ENCODE measurements at places on chromosomes 6 and 20.
A peak's percentile ranks its signal among the peaks of the same experiment; 100 is the strongest.

DNA sequence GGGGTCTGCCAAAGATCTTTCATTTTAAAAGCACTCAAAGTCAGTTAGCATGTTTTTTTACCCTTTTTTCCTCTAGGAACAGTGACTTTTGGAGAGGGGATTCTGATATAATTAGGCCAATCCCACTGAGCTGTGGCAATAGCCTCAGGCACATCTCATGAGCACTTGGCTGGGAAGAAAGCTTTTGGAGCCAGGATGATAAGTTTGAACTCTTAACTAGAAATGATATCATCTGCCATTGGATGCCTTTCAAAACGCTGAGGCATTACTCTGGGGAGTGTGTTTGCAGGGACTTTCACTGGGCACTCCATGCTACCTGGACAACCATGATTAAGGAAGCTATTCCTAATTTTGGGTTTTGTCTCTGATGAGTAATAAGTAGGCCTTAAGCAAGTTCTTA is 3.7 kb downstream of the SCGN start:
- DNase-seq = no peak

GRCh38 chr20:6122873-6123648 is at the start of gene FERMT1:
TSS of gene FERMT1 (minus strand) at chr20:6123030. CDS start at chr20:6119554, 3,476 bp downstream.
- DNase-seq = no peak

DNA sequence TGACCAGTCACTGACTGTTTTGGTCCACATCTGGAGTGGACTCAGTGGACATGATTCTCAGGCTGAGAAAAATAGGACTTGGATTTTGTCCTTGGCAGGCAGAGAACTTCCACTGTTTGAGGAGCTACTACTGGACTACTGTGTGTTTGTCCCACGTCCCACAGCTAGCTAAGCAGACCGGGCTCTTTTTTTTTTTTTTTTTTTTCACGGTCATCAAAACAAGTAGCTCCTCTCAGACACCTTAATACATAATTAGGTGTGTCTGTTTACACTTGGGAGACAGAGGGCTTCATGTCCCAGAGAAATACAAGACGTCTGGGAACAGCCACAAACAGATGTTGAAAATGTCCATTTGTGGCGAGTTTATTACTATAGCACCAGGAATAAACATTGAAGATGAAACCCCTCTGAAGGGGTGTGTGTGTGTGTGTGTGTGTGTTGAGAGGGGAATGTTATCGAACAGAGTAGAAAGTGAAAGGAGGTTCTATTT is 155.0 kb upstream of the SUPT3H start:
- no peak for DNase-seq

DNA sequence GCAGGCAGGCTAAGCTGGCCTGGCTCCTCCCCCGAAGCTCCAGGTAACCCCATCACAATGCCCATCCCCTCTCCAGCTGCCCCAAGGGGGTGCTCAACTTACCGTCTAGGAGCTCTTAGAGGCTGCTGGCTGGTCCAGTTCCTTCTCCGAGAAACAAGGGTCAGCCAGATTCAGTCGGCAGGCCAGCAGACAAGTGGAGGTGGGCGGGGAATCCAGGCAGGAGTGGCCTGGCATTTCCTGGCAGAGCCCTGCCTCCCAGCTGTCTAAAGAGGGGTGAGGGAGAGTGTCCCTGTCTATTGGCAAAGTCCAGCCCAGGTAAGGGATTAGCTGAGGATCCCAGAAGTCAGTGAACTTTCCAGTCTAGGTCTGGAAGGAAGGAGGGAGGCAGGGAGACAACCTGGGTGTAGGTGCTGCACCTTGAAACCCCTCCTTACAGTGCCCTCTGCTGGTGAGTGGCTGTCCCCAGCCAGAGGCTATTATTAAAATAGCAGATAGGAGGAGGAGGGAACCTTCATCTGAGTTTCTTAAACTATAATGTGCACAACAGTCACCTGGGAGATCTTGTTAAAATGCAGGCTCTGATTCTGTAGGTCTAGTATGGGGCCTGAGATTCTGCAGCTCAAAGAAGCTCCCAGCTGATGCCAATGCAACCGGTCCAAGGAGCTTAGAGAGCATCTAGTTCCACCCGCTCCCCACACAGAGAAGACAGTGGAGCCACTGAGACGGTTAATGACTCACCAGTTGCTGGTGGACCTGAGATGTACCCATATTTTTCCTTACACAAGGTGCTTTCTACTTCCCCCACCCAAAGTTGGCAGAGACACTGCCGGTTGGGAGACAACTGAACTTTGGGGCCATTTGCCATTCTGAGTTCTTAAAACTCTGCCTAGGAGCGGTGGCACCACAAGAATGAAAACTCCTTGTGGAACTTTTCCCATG is at the start of gene UNC5CL:
Gene UNC5CL (minus strand): TSS at position 162 of the 939 bp plus-strand sequence. CDS start 4,147 bp downstream, outside the sequence.
- DNase-seq = peak; percentile 81

DNA sequence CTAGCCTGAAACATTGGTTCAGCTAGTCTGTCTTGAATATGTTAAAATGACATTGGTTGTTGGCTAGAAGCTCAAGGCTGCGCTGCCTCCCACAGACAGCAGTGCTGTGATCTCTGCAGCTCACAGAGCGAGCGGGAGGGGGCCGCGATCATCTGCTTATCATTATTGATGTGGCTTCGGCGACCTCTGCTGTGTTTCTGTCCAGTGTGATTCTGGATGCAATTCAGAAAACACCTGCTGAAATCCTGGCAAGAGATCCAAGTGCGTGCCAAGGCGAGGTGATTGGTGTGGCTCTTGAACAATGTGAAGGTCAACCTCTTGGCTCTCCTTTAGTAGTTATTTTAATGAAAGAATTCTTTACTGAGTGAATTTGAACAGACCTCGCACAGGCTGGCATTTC is 142.3 kb upstream of the SASH1 start:
- no peak for DNase-seq

GRCh38 chr20:17505636-17506517 is 25.3 kb downstream of the BFSP1 start:
- DNase-seq = peak; percentile 86

GRCh38 chr6:90368601-90369000 is 72.0 kb upstream of the BACH2 start:
- DNase-seq = no peak

GRCh38 chr6:15512126-15512525 is 150.7 kb downstream of the DTNBP1 start:
- no peak for DNase-seq

GRCh38 chr6:118787724-118788423 is 106.1 kb upstream of the ASF1A start:
- no peak for DNase-seq

GRCh38 chr6:109999740-110000139 is 21.6 kb downstream of the GPR6 start:
- no peak for DNase-seq

DNA sequence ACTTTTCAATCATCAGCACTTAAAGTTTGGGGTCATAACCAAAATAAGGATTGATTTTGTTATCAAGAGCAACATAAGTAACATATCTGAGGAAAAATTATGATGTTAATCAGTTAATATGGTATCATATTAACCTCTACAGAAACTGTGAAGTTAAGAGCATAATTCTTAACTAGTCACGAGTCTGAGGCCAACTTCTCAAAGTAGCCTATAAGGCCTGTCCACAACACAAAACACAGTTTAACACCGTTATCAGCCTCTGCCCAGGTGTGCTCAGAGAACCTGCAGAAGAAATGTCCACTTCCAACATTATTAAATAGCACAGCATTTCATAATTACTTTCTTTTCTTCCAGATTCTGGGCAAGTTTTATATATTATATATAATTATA is 1.1 kb downstream of the STX7 start:
- no peak for DNase-seq

DNA sequence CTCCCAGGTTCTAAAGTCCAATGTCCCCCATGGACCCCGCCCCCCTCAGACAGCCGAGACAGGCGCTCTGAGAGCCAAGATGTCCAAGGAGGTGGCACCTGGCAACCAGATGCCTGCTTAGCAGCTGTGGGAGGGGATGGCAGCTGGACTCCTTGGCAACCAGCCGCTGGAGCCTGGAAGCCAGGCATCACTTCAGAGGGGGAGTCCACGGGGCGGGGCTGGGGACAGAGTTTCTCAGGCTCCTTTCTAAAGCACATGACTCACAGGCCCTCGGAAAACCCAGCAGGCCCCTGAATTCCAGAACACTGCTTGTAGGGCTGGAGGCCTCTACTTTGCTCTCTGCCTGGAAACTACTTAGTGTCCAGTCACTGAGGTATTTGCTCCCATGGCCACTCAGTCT is 51.5 kb downstream of the PREX1 start:
- DNase-seq = no peak

- DNase-seq = no peak
Observed at GRCh38 chr20:58911970-58912369, 59.5 kb downstream of the GNAS start.

GRCh38 chr20:54468082-54468481 is 7.3 kb upstream of the DOK5 start:
- no peak for DNase-seq

DNA sequence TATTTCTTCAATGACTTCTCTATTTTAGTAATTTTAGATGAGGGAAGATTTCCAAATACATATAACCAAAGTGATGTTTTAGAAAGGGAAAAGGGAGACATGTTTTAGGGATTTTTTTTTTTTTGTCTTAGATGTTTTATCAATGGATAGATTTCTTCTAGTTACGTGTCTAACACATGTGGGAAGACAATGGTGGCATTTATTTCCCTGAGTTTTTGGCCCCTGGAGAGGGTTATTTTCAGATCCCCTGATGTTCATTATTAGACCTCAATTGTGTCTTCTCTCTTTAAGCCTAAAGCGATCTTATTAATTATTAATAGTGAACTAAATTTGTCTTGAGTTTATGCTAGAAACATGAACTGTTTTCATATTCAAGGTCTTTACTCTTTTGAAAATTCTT is 30.3 kb downstream of the TRMT11 start:
- no peak for DNase-seq

GRCh38 chr6:135403584-135403983 is 94.0 kb downstream of the AHI1 start:
- DNase-seq = no peak
